ENCODE measurements at places on chromosomes 4 and X.
A peak's percentile ranks its signal among the peaks of the same experiment; 100 is the strongest.

DNA sequence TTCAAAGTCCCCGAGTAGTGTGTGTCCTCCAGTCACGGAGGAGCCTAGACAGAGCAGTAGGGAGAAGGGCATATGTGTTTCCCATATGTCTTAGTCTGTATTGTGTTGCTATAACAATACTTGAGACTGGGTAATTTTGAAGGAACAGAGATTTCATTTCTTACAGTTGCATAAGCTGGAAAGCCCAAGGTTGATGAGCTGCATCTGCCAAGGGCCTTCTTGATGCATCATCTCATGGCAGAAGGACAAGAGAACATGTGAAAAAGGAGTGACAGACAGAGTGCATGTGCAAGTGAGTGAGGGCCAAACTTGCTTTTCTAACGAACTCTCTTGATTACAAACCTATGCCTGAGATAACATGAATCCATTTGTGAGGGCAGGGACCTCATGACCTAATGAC lies 243.4 kb downstream of the ARHGAP10 start:
- no peak for DNase-seq

- no peak for DNase-seq
Measured at GRCh38 chrX:66914080-66914479, 275.2 kb upstream of the EDA2R start.

DNA sequence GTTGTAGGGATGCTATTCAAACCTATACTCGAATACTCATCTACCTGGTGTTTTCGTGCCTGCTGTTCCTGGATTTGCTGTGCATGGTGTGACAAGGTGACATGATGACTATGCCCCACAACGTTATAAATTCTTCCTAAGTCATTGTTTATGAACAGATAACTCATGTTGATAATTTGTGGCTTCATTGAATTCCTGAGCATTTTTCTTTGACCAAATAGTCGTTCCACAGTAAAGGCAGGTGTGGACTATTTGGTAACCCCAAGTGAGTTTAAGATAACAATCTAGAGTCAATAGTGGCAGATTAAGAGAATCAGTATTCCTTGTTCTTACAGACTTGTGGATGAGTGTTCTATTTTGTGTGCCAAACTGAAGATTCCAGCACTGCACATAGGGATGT lies 59.9 kb downstream of the SNX25 start:
- DNase-seq = no peak

- no peak for DNase-seq
Measured at GRCh38 chrX:40809210-40809609, 73.9 kb upstream of the MED14 start.

- no peak for DNase-seq
Measured at GRCh38 chrX:43003204-43003565, 225.2 kb upstream of the PPP1R2C start.

DNA sequence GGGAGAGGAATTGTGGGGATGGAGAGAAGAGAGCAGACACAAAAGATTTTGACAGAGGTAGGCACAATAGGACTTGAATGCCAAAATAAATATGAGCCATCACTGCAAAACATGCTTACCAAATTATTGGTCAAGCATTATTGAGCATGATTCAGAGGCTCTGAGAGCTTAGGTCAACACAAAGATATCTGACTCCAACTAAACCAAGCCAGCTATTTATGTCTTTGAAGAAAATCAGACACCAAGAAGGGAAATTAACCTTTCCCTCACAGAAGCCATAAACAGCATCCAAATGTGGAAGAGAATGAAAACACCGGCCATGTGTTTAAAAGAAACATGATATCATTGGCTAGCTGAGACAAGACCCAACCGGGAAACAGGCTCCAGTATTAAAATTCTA lies 323.2 kb downstream of the RAB28 start:
- no peak for DNase-seq

DNA sequence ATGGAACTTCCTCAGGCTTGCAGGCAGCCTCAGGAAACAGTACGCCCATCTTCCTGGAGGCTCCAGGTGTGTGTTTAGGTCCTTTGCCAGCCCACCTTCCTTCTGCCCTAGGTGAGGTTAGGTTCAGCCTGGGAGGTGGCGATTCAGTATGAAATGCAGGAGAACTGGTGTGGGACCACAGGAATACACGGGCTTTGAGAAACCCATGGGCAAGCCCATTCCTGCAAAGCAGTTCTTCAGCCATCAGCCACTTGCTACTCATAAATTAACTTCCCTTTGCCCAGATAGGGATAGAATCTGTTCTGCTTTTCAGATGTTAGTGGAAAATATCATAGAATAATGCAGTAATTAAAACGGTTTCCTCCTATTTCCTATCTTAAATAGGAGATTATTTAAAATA lies 32.2 kb downstream of the TBC1D14 start:
- no peak for DNase-seq

GRCh38 chrX:38805432-38806389 lies 4.5 kb downstream of the MID1IP1 start:
- peak; percentile 79 for DNase-seq

GRCh38 chrX:120429776-120430540 lies 39.1 kb downstream of the LAMP2 start:
- DNase-seq = no peak

DNA sequence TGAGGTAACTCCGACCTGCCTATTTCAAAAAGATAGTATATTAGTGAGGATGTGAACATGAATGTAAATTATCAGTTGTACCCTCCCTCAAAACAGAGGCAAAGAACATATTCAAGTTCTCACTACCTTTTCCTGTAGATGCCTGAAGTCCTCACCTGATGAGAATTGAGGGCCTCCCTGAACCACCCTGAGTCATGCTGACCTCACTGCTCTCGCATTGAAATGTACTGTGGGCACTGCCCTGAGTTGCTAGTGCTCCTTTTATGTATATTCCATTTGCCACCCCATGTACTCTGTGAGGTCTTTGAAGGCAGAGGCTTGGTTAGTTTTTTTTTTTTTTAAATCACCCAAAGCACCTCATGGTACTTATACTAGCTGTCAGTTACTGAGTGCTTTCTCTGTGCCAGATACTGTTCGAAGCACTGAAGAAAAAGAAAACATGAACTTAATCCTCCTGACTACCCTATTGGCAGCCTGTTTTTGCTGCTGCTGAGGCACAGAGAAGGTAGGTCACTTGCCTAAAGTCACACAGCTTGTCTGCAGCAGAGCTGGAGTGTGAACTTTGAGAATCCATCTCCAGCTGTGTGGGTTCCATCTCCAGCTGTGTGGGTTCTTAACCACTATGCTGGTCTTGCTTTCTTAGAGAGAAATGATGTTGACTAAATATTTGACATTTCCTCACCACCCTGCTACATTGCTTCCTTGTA lies 253.1 kb upstream of the GPC4 start:
- DNase-seq = no peak

GRCh38 chrX:118550792-118551191 lies 55.2 kb downstream of the DOCK11 start:
- DNase-seq = no peak

- DNase-seq = no peak
Measured at GRCh38 chr4:112938461-112939058, 110.9 kb upstream of the ANK2 start.

GRCh38 chrX:66601522-66601921 lies 37.4 kb downstream of the EDA2R start:
- DNase-seq = no peak

- no peak for DNase-seq
Measured at GRCh38 chrX:24079411-24079810, 24.7 kb downstream of the EIF2S3 start.

- DNase-seq = peak; percentile 32
Measured at GRCh38 chrX:140764401-140764919, 54.9 kb downstream of the LINC00632 start.
